Left forelimb (tissue), 1 donor: ENCODE measurements at places on chromosomes 1 and 21.

DNA sequence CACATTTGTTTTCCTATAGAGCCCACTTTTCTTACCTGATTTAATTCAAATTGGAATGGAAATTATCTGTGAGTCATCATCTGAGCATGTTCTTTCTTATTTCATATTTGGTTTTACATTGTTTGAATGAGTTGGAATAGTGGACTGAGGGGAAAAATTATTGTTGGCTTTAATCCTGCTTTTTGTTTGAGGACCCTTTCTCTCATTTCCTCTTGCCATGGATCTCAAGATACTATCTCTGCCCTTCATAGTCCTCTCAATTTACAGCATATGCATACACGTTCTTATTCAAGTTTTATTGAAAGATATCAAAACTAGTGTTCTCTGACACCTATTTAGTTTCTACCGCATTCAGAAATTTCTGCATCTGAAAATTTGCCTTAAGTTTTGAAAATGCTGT lies 5.1 kb downstream of the KCNK2 start:
- no peak for DNase-seq

DNA sequence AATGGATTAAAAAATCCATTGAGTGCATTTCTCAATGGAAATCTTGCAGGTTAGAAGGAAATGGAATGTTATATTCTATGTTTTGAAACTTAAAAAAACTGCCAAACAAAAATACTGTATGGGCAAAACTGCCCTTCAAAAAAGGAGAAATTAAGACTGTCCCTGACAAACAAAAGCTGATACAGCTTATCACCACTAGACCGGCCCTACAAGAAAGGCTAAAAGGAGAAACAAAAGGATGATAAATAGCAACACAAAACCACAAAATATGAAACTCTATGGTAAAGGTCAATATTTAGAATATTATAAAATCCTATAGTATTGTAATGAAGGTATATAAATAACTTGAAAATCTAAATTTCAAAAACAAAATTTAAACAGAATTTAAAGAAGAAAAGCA lies 60.0 kb downstream of the SLC25A24 start:
- DNase-seq = no peak

DNA sequence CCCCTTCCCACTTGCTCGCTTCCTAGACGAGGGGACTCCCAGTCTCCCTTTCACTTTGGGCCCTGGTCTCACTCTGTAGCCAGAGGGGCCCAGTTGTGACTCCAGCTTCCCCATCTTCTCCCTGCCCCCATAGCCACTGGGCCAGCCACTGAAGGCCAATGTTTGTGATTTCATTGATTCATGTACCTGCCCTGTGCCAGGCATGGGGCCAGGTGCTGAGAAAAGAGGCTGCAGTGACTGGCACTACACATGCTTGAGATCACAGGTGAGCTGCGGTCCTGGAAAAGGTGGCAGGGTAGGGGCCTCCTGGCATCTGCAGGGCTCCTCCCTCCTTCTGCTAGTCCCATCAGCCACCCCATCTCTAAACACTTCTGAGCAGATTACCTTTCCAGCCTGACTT lies 345.3 kb upstream of the VAMP3 start:
- no peak for DNase-seq

- DNase-seq = no peak
Measured at GRCh38 chr1:183931646-183932271, 105.8 kb downstream of the COLGALT2 start.

DNA sequence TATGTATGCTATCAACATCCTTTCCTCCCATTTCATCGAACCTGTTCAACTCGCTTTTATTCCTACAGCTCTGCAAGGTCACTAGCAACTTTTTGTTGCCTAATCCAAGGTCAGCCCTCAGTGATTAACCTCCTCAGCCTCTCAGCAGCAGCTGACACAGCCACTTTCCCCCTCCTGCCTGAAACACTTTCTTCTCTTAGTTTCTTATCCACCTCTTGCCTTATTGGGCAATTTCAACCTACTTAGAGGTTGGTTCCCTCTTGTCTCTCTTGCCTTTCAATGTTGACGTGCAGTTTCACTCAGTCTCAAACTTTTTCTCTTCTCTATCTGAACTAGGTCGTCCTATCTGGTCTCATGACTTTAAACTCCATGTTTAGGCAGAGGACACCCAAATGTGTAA lies 156.3 kb downstream of the C1orf94 start:
- no peak for DNase-seq
